Substantia nigra (tissue), 51 donors: ENCODE measurements at places on chromosomes 7 and 10.

- peak; percentile 81 for DNase-seq
These were observed at the start of gene MAD1L1 for GRCh38 chr7:2232766-2233520. Gene MAD1L1, minus strand, starts transcription at chr7:2232945. Its CDS starts 2,812 bp downstream, at chr7:2230133.

- DNase-seq, result no peak
These were observed 192.9 kb downstream of the PTPN20 start for GRCh38 chr10:47104151-47104605.

- DNase-seq, result no peak
These were observed 71.3 kb downstream of the CREB3L2 start for GRCh38 chr7:137930581-137930980.

DNA sequence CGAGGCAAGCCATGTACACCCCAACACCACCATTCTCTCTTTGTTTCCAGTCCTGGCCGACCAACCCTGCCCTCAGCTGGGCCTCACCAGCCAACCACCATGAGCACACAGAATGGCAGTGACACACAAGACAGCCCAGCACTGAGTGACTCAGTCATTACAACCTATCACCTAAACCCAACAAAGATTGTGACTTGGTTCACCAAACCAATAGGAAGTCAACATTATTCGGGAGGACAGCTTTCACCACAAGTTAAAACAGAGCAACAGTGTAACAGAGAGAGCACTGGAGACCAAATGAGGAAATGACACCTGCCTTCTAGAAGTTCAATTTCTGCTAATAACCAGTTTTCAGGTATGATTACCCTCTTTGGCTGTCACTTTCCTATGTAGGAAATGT is 72.1 kb downstream of the DNMBP start:
- DNase-seq, result no peak

DNA sequence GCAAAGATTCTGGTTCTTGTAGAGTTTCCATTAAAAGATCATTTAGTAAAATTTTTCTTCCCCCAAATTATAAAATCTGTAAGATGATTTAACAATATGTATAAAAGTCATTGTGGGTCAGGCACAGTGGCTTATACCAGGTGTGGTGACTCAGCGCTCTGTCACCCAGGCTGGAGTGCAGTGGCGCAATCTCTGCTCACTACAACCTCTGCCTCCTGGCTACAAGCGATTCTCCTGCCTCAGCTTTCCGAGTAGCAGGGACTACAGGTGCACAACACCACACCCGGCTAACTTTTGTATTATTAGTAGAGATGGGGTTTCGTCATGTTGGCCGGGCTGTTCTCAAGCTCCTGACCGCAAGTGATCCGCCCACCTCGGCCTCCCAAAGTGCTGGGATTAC is 68.0 kb downstream of the SEPTIN14 start:
- no peak for DNase-seq

DNA sequence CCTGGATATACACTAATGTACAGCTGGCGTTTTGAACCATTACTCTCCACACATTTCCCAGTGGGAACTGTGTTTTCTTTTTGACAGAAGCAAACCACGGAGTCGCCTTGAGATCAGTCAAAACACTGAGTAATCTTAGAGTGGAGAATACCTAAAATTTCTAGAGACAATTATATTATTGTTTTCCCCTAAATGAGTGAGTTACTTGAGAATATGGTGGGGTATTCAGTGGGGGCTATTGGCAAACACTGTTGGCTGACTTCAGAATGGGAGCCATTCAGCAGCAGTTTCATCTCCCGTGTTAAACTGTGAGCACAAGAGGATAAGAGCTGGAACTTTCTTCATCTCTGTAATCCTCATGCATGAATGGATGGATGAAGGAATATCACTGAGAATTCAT is 6.2 kb downstream of the IL2RA start:
- DNase-seq, result no peak

DNA sequence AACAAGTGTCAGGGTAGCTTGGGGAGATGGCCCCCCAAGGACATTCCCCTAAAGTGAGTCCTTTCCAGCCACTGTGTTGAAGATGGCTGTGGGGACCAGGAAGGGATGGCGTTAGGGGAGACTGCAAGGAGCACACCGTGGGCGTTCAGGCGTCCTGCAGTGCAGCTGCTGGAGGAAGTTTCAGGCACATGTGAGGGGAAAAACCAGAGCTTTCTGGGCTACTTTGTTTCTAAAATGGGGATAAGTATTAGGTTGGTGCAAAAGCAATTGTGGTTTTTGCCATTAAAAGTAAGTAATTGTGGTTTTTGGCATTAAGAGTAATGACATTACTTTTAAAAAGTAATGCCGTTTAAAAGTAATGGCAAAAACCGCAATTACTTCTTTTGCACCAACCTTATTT is 14.3 kb downstream of the PRF1 start:
- no peak for DNase-seq

DNA sequence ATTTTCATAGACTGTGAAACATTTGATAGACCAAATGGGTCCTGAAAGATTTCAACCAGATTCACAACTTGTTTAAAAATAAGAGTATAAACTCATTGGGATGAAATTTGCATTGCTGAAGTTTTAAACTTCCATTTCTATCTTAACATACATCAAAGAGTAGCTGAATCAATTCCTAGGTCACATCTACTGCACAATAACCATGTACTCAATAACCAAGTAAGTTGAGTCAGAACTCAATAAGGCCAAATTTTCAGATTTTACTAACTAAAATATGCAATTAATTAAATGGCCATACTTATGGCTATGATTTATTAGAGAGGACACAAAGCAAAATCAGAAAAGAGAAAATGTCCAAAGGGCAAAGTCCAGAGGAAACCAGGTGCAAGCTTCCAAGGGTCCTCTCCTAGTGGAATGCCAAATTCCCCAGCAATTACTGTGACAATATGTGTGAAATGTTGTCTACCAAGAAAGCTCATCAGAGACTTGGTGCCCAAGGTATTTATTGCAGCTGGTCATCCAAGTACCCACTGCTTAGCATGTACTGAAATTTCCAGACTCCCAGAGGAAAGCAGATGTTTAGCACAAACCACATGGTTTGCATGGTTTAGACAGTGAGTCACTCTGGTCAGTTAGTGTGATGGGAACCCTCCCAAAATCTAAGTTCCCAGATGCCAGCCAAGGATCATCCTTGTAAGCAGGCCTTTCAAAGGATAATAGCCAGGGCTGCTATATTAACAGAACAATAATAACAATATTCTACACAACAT is 238.9 kb downstream of the IPMK start:
- DNase-seq, result no peak

- DNase-seq, result no peak
These were observed 238.6 kb downstream of the CNTNAP2 start for GRCh38 chr7:146355216-146355615.

GRCh38 chr7:67021260-67021659 is 24.6 kb downstream of the TYW1 start:
- no peak for DNase-seq

DNA sequence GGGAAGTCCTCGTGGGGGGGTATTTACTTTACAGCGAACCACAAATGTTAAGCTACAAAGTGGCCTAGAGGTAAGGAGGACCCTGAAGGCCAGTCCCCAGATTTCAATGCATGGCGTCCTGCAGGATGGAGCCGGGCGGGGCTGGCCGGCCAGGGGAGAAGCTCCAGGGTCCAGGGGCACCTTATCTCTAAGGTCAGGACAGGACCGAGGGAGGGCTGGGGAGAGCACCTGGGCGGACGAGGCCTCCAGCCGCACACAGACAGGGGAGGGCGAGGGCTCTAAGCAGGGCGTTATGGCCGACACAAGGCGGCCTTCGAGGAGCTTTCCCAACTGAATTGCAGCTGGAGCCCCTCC is 96.4 kb upstream of the DIP2C start:
- DNase-seq, result no peak

GRCh38 chr10:21509341-21510240 is 15.9 kb downstream of the SKIDA1 start:
- DNase-seq, result no peak

DNA sequence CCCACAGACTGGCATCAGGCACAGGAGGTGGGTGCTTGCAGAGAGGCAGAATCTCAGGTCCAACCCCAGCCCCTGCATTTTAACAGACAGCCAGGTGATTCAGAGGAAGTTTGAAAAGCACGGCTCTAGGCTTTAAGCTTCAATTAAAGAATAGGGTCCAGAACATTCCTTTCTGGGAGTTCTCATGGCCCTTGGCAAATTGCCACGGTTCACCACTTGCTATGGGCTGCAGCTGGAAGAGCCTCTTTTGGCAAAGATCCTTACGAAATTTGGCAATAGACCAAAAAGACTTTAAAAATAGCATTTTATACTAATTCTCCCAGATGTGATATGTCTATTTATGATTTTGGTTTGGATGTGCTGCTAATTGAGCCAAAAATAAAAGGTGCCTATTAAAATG is 148.1 kb downstream of the ITGA8 start:
- peak; percentile 3 for DNase-seq

DNA sequence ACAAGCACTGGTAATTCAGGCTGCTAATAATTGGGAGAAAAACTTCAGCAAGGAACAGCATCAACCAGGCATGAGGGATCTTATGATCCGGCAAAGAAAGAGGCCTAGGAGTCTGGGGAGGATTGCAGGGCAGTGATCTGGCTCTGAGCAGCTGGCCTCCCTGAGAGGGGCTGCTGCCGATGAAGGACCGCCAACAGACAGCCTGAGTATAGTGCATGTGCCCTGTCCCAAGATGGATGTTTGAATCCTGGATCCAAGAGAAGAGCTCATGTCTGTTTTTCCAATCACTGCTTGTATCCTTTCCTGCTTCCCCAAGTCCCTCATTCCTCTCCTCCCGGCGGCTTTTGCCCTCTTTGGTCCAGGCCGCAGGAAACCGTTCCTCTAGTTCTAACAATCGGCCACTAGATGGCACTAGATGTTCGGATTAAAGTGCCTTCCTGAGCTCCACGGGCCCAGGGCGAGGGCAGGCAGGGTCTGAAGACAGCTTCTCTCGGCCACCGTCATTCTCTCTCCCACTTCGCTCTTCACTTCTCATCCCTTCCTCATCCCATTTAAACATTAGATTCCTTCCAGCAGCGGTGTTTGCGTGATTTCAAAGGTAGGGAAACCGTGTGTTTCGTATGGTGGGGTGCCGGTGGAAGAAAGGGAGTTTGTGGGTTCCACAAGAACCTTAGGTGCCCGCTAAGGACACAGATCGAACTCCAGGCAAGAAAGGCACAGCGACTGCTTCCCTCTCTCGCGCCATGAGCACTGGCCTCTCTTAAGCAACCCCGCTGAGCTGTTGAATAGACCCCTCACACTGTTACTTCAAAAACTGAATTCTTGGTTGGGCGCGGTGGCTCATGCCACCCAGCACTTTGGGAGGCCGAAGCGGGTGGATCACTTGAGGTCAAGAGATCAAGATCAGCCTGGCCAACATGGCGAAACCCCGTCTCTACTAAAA is 82.4 kb downstream of the ADCYAP1R1 start:
- peak; percentile 9 for DNase-seq

- DNase-seq, result no peak
These were observed 23.2 kb downstream of the SLC35G1 start for GRCh38 chr10:93917064-93917391.

DNA sequence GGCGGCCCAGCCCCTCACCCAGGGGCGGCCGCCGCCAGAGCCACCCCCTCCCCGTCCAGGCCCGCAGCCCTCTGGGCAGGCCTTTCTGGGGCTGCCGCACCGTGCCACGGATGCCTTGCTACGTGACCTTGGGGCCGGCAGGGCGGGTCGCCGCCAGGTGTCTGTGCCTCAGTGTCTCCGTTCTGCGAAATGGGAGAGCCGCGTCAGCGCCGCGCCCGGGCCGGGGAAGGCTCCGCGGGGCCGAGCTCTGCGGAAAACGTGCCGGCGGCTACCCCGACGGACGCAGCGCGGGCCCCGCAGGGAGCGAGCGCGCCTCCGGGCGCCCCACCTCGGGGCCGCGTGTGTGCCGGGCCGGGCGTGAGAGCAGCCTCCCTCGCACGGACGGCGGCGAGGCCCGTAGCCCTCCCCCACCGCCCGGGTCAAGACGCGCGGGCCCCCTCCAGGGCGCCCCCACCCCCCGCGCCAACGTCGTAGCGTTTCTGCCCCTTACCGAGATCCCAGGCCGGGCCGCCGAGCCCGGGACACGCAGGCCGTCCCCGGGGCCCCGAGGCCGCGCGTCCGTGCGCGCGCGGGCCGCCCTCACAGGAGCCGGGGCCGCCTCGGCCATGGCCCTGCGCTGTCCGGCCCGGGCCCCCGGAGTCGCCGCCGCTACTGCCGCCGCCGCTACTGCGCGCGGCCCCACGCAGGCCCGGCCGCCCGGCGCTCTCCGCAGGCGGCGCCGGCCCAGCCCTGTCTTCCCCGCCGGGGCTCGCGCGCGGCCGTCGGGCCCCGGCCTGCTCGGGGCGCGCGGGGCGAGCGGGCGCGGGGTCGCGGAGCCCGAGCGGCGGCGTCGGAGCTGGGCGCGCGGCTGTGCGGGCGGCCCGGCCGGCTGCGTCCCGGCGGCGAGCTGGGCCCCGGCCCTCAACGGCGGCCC is 1.1 kb downstream of the ZNF777 start:
- no peak for DNase-seq

DNA sequence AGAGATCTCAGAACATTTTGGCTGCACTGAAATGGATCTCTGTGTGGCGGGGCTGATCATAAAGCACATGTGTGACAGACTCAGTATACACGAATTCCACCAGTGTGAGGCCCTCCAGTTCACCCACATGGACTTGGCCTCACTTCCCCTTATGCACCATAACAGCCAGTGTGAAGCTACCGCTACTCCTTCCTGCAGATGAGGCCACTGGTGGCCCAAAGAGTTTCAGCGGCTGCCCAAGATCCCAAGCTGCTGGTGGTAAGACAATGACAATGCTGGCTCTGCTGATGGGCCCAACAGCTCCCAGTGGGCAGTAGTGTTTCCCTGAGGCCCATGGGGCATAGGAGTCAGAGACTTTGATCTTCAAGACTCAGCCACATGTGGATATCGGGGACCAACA is 21.0 kb upstream of the C10orf71 start:
- DNase-seq, result no peak

DNA sequence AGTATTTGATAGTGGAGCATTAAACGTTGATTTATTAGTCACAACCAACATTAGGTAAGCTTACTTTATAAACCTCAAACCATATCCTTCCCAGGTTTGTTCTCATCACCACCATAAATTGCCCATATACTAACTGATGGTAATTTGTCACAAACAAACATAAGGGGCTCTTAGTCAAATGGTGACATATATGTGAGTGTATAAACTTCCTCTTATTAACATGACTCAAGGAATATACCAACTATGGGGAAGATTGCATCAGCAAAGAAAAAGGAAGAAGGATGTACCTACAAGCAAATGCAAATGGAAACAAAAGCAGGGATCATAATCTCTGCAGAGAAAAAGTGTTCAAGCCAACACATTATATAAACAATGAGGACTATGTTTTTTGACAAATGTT is 418.2 kb upstream of the AKR1E2 start:
- no peak for DNase-seq
